ENCODE measurements at places on chromosomes 2 and 18. TPM values are rescaled to one million over a fixed set of nuclear protein-coding genes. Genes with fewer than 3 reads are reported as not detected.

Gene SPATA3
- not detected for total RNA-seq

Gene LRRTM4
- not detected for total RNA-seq

GRCh38 chr2:119224391-119225104 lies 914 bp downstream of the STEAP3 start:
- H3K36me3 ChIP-seq, result peaks cover 2% of the 10 kb centered on the region
- no peaks in the 10 kb centered on the region for H3K27me3 ChIP-seq
- peak overlapping the region; percentile 76 for H3K4me3 ChIP-seq
- peaks cover 10% of the 10 kb centered on the region for H3K4me1 ChIP-seq
- DNase-seq, result no peak
- H3K27ac ChIP-seq, result no peak overlapping the region

DNA sequence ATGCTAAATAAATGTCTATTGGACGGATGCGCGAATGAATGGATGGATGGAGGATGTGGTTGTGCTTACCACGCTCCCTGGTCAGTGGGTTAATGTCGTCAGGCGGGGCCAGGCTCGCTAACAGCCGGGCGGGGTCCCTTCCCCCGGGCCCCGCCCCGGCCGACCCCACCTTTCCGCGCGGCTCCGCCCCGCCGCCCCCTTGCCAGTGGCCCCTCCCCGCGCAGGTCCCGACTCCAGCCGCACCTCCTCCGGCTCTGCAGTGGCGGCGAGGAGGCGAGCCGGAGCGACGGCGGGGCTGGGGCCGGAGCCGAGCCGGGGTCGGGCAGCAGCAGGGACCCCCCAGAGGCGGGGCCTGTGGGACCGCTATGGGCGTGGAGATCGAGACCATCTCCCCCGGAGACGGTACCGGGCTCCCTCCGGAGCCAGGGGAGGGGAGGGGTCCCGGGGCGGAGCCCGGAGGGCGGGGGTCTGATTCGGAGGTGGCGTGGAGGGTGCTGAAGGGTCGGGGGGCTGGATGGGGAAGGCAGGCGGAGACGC lies at the start of gene FKBP1B:
Gene FKBP1B (plus strand): TSS at position 257 of the 537 bp plus-strand sequence. CDS start 109 bp downstream, at position 366.
- H3K27me3 ChIP-seq, result no peaks in the 10 kb centered on the region
- H3K36me3 ChIP-seq, result no peaks in the 10 kb centered on the region
- peak within 1 kb of the TSS; percentile 55 for H3K4me3 ChIP-seq
- no peak within 1 kb of the TSS for H3K27ac ChIP-seq
- H3K4me1 ChIP-seq, result peaks cover 2% of the 10 kb centered on the region

GRCh38 chr2:46936566-46936965 lies 21.0 kb upstream of the MCFD2 start:
- H3K4me3 ChIP-seq, result no peak overlapping the region
- no peak overlapping the region for H3K27ac ChIP-seq
- peaks cover 11% of the 10 kb centered on the region for H3K4me1 ChIP-seq
- peak; percentile 53 for DNase-seq
- H3K36me3 ChIP-seq, result no peaks in the 10 kb centered on the region

DNA sequence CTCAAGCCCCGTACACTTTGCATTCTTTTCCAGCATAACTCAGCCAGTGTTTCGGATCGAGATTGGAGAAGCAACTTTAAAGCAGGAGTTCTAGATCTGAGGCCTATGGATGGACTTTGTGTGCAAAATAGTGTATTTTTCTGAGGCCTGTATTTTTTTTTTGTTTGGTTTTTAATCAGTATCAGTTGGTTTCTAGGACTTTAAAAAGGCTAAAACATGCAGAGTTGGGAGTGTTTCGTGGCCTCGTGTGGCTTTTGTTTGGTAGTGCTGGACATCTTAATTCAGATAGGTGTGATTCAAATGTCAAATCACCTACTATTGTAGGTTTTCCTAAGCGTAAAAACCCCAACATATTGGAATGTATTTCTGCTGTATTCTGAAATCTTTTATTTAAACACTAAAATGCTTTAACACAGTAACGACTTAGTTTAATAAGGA lies 282 bp upstream of the PUS10 start:
- H3K27ac ChIP-seq, result peak overlapping the region; percentile 63
- no peaks in the 10 kb centered on the region for H3K36me3 ChIP-seq
- H3K27me3 ChIP-seq, result no peaks in the 10 kb centered on the region
- no peaks in the 10 kb centered on the region for H3K4me1 ChIP-seq

DNA sequence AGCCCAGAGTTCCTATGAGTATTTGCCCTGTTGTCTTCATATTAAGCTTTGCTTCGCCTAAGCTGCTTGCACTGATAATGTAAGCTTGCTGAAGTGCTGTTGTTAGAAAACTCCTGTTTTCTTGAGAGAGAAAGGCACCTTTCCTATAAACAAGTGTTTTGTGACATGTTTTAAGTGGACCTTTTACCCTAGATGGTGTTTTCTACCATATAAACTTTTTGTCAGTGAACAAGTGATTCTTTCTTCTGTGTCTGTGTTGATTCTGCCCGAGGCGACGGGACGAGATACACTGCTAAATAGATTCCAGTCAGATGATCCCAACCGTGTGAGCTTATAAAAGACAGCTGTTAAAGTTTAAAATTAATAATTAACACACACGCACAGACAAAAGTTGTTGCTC lies 24.1 kb downstream of the CABLES1 start:
- H3K4me3 ChIP-seq, result no peak overlapping the region
- no peaks in the 10 kb centered on the region for H3K36me3 ChIP-seq

DNA sequence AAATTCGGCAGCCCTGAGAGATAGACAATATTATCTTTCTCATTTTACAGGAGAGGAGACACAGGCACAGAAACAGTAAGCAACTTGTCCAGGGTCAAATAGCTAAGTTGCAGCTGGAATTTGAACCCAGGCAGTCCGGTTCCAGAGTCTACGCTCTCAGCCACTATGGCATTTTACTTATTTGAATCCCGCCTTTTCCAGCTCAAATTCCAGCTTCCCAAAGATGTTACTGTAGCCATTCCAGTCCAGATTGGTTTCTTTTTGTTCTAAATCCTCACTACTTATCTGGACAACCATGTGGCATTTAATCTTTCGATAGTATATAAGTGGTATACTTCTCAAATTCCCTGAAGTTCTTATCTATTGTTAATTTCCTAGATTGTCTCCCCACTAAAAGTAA lies 125.7 kb downstream of the NBAS start:
- no peaks in the 10 kb centered on the region for H3K4me1 ChIP-seq
- no peaks in the 10 kb centered on the region for H3K27me3 ChIP-seq
- H3K4me3 ChIP-seq, result no peak overlapping the region

Gene UGT1A8
- not detected for total RNA-seq

GRCh38 chr2:112085916-112086669 lies 31.0 kb downstream of the TMEM87B start:
- DNase-seq, result no peak
- H3K27me3 ChIP-seq, result no peaks in the 10 kb centered on the region
- H3K4me3 ChIP-seq, result no peak overlapping the region
- H3K4me1 ChIP-seq, result peaks cover 4% of the 10 kb centered on the region
- H3K27ac ChIP-seq, result peak overlapping the region; percentile 4

DNA sequence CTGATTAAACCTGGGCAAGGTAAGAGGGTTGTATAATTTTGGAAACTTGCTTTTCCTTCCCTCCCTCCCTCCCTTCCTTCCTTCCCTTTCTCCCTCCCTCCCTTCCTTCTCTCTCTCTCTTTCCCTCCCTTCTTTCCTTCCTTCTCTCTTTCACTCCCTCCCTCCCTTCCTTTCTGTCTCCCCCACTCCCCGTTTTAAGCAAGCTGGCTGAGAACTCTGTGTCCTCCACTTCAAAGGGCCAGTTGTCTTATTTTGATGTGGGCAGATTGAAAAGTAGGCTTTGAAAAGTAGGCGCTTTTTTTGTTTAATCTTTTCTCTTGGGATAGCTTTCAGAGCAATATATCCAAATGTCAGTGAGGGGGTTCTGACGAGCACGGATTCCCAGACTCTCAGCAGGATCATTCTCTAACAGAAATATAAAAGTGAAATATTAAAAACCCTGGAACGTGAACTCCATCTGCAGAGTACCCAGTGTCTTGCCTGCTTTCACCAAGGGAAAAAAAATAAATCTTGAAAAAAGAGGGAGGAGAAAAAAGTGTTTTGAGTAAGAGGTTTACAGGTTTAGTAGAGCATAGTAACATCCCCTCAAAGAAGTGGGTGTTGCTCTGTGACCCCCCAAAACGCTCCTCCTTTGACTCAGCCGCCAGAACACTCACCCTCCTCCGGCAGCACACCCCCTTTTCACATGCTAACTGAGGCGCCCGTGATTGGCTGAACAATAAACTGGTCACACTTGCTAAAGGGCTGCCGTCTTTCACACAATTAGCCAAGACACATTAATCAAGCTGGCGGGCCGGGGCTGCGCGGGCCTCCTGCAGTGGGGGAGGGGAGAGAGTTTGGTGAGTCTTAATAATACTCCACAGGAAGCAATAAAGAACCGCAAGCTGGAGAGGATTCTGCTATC lies 52.2 kb downstream of the CDK15 start:
- H3K36me3 ChIP-seq, result no peaks in the 10 kb centered on the region
- H3K27me3 ChIP-seq, result no peaks in the 10 kb centered on the region
- peaks cover 38% of the 10 kb centered on the region for H3K4me1 ChIP-seq
- peak overlapping the region; percentile 39 for H3K27ac ChIP-seq
- peak; percentile 94 for DNase-seq

DNA sequence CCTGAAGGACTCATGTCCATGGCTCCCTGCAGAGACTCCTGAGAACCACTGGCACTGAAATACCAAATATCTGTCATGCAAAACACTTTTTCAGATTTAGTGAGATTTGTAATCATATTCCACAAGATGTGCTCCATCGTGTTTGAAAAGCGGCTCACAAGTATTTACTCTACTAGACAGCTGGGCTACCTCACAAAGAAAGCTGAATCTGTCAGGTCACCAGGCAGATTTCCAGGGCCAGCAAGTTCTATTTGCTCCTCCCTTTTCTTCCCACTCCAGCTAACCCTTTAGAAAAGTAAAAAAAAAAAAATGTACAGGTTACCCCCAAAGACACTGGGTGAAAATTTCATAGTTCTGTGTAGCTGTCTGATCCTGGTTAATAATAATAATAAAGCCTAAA lies 22.9 kb downstream of the WIPF1 start:
- no peak overlapping the region for H3K4me3 ChIP-seq
- H3K4me1 ChIP-seq, result peaks cover 2% of the 10 kb centered on the region
- H3K27ac ChIP-seq, result no peak overlapping the region
- H3K27me3 ChIP-seq, result no peaks in the 10 kb centered on the region
- DNase-seq, result no peak

GRCh38 chr2:133726973-133727372 lies 158.7 kb upstream of the NCKAP5 start:
- H3K4me1 ChIP-seq, result peaks cover 2% of the 10 kb centered on the region
- no peaks in the 10 kb centered on the region for H3K27me3 ChIP-seq
- DNase-seq, result no peak
- peak overlapping the region; percentile 36 for H3K4me3 ChIP-seq
- H3K27ac ChIP-seq, result peak overlapping the region; percentile 25

GRCh38 chr2:158575051-158575635 lies 118.4 kb downstream of the PKP4 start:
- no peaks in the 10 kb centered on the region for H3K36me3 ChIP-seq
- peak; percentile 44 for DNase-seq
- no peak overlapping the region for H3K27ac ChIP-seq
- H3K4me1 ChIP-seq, result no peaks in the 10 kb centered on the region
- no peaks in the 10 kb centered on the region for H3K27me3 ChIP-seq

DNA sequence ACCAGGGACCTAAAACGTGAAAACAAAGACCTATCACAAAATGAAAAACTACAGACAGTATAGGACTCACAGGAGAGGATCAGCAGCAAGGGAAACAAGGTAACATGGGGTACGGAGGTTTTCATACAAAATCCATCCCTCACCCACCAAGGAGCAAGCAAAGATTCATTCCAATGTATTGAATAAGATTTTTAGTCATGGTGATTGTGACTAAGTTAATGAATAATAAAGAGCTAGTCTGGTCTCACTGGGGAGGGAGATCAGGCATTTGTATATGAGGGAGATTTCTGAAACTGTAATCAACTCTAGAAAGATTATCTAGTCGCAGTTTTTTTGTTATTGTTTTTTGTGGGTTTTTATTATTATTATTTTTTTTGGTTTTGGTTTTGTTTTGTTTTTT lies 336.5 kb upstream of the MMADHC start:
- no peak overlapping the region for H3K4me3 ChIP-seq
- no peaks in the 10 kb centered on the region for H3K27me3 ChIP-seq
- no peak overlapping the region for H3K27ac ChIP-seq
- DNase-seq, result peak; percentile 67

Gene CFAP65
- total RNA-seq, result not detected

- DNase-seq, result no peak
- peak overlapping the region; percentile 78 for H3K4me3 ChIP-seq
- H3K27ac ChIP-seq, result no peak overlapping the region
- H3K36me3 ChIP-seq, result no peaks in the 10 kb centered on the region
Observed at GRCh38 chr2:241219030-241219382, 30.5 kb downstream of the ANO7 start.

GRCh38 chr2:120712180-120712681 lies 23.4 kb upstream of the GLI2 start:
- no peak overlapping the region for H3K4me3 ChIP-seq
- DNase-seq, result peak; percentile 72

DNA sequence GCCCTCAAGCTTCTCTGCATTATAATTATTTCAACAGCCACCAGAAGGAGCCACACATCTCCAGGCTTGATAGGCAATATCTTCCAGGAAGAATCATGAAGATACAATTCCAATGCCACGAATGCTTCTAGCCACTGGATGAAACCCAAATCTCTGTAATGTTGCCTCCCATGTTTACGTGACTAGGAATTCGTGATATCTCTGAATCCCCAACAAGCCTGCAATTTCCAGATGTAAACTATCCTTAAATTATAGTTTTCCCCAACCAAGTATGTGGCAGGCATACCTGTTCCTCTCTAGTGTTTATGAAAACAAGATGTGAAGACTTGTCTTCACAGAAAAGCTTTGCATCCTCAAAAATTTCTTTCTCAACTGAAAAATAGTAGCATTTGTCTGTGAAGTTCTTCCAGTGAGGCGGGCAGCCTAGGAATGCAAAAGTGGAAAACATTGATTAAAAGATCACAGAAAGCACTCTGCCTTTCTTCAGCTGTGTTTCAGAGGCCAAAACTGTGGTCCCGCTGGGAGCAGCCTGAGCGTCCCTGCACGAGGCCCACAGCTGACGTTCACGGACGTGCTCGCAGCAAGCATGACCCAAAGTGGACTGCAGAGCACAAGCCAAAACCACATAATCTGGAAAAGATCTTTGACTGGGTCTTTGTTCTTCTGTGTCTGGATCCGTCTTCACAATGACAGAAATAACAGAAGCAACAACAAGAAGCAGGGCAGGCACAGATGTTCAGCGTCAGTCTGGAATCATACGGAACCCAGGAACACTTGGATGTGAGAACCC lies 65.1 kb upstream of the THOC1 start:
- H3K4me3 ChIP-seq, result no peak overlapping the region
- H3K27ac ChIP-seq, result peak overlapping the region; percentile 6
- peak; percentile 9 for DNase-seq
- H3K4me1 ChIP-seq, result no peaks in the 10 kb centered on the region
- no peaks in the 10 kb centered on the region for H3K27me3 ChIP-seq

Gene EPAS1
- 120 TPM for total RNA-seq

Gene NDUFS1
- 81.2 TPM for total RNA-seq

GRCh38 chr2:26897807-26898479 lies 50.0 kb downstream of the DPYSL5 start:
- no peaks in the 10 kb centered on the region for H3K4me1 ChIP-seq
- H3K4me3 ChIP-seq, result no peak overlapping the region
- H3K36me3 ChIP-seq, result no peaks in the 10 kb centered on the region
- no peak overlapping the region for H3K27ac ChIP-seq
- no peak for DNase-seq
